ENCODE measurements at places on chromosomes 1 and 21.

DNA sequence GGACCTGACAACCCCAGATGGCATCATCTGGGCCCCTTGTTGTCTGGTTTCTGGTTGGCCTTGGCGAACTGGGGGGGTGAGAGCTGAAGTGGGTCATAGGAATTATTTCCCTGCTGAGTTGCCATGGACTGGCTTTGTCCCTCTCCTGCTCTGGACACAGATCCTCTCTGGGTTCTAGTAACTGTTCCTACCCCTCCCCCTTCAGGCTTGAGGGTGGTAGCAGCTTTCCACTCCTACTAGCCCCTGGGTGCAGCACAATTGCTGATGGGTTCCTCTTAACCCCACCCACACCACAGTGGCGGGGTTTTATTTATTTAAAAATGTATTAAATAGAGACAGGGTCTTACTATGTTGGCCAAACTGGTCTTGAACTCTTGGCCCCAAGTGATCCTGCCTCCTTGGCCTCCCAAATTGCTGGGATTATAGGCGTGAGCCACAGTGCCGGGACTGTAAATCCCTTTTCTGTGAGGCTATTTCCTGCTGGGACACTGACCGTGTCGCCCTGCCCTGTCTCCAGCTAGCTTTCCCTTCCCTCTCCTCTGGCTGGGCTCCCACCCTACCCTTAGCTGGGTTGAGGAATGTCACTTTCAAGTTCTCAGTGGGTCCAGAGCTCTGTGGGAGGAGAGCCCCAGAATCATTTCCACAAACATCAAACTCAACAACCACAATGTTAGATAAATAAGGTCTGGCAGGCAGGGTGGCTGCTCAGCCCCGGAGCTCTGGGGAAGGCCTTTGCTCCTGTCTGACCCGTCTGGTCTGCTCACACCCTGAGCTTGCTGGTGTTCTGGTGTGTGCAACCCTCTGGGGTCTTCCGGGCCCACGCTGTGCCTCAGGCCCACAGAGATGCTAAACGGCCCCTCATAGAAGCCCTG, 112.7 kb upstream of the WNT4 start:
- DNase-seq = no peak

DNA sequence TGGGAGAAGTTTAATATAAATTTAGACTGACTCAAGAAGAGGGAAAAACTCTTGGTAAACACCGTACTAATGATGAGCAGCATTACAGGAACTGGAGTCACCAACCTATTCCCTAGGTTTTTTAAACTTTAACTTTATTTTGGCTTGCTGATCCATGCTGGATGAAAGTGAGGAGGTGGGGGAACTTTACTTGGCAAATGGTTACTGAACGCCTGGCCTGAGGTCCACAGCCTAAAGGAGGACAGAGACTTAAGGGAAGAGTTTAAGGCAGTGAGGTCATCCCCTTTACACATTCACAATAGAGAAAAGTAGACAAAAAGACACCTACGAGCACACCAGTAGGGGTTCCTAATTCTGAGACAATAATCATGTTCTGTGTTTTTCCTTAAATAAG, 25.6 kb upstream of the A3GALT2 start:
- no peak for DNase-seq

- DNase-seq = no peak
These were observed 6.6 kb upstream of the DOP1B start for GRCh38 chr21:36149788-36150711.

- no peak for DNase-seq
These were observed 2.9 kb downstream of the DDI2 start for GRCh38 chr1:15620155-15620545.

DNA sequence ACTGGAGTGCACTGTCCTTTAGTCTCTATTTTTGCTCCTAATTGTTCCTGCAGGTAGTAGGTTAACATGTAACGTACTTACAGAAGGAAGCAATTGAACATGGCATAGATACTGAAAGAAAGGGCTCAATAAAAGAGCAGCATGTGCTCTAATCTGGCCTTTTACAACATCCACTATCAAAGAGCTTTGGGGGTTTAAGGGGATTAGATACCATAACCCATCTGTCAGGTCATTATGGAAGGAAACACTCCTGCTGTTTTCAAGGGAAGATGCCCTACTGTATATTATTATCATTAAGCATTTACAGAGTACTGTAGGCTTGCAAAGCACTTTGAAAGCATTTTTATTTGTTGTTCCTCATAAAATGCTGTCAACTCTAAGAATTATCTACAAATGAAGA, 152.8 kb downstream of the TTLL7 start:
- DNase-seq = no peak

- no peak for DNase-seq
These were observed 36.6 kb downstream of the ITPKB start for GRCh38 chr1:226702318-226702956.

- no peak for DNase-seq
These were observed 18.0 kb upstream of the PTPRF start for GRCh38 chr1:43512681-43513080.

DNA sequence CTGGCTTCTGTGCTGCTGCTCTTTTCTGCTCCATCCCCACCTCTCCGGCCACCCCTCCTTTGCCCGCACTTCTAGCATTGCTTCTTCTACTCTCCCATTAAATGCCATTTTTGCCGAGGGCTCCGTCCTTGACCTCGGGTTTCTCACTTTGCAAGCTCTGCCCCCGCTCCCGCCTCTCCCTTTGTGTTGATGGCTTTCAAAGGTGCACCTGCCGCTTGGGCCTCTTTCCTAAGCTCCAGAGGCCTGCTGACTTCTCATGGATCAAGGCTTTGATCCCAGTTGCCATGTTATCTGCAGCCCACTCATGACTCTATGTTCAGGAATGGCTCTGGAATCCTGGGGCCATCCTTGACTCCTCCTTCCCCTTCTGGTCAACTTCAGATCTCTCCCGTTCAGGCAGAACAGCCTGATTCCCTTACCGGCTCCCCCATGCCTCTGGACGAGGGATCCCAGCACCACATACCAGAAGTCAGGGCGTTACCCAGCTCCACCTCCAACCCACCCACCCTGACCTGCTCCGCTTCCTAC, 54.3 kb downstream of the TLR5 start:
- DNase-seq = no peak

All from activated T-cell treated with anti-CD3 and anti-CD28 coated beads, Interleukin-2, amount 50 U/mL, for 4 hours (primary cell).